T-helper 9 cell (primary cell): ENCODE measurements at places on chromosomes 7 and 10.
A peak's percentile ranks its signal among the peaks of the same experiment; 100 is the strongest.

- peak; percentile 67 for DNase-seq
These were observed 77.9 kb downstream of the KIAA1549 start for GRCh38 chr7:138903186-138903820.

DNA sequence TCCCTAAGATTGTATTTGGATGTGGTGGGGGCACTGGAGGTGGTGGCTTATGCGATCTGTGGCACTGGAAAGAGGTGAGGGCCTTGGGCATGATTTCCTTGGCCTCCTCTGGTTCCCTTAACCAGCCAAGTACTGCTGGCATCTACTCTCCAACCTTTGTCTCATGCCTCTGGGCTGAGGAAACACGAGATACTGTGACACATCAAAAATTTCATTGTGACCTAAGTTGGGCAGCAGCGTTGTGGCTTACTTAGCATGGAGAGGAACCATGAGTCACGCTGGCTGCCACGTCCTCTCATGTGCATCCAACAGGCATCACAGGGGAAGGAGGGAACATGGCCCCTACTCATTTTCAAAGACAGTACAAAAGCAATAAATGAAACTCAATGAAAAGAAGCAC lies 29.7 kb upstream of the GSDME start:
- DNase-seq: no peak

DNA sequence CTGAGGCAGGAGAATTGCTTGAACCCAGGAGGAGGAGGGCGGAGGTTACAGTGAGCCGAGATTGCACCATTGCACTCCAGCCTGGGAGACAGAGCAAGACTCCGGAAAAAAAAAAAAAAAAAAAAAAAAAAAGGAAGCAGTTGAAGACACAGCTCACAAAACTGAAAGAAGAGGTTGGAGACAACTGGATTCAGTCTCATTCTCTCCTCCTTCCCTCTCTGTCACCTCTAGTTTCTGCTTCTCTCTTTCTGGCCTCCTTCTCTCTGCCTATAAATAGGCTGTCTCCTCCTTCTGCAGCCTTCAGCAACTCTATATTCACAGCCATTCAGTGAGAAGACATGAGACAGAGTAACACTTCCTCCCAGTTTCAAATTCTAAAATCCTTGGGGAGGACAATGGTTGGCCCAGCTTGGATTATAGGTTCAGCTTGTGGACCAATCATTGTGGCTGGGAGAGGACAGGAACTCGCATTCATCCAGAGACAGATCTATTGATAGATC lies 125.6 kb upstream of the HABP2 start:
- DNase-seq: no peak

GRCh38 chr7:19249281-19249680 lies 104.1 kb upstream of the FERD3L start:
- no peak for DNase-seq

DNA sequence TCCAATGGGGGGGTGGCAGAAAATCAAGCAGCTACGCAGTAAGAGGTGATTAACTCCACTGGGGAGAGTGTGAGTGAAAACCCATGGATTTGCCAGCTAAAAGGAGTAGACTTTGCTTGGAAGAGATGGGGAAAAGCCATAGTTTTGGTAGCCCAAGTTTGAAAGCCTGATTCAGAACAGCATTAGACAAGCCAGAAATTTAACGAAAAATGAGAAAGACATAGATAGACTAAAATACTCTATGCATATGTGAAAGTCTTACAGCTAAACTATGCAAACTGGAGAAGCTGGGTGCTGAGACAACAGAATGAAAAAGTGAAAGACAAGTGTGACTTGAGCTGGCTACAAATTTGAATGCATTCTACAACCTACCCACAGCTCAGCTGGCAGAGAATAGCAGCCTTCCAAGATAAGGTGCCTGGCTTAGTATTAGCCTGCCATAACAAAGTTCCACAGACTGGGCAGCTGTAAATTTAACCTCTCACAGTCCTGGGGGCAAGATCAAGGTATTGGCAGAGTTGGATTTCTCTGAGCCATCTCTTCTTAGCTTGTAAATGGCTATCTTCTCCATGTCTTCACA lies 156.6 kb downstream of the CDC14C start:
- DNase-seq: no peak
